ENCODE measurements at places on chromosomes 2 and 18.

- DNase-seq: no peak
These were observed 60.1 kb downstream of the ITGB6 start for GRCh38 chr2:160139991-160140390.

GRCh38 chr18:78640246-78640995 is 339.2 kb upstream of the SALL3 start:
- no peak for DNase-seq

DNA sequence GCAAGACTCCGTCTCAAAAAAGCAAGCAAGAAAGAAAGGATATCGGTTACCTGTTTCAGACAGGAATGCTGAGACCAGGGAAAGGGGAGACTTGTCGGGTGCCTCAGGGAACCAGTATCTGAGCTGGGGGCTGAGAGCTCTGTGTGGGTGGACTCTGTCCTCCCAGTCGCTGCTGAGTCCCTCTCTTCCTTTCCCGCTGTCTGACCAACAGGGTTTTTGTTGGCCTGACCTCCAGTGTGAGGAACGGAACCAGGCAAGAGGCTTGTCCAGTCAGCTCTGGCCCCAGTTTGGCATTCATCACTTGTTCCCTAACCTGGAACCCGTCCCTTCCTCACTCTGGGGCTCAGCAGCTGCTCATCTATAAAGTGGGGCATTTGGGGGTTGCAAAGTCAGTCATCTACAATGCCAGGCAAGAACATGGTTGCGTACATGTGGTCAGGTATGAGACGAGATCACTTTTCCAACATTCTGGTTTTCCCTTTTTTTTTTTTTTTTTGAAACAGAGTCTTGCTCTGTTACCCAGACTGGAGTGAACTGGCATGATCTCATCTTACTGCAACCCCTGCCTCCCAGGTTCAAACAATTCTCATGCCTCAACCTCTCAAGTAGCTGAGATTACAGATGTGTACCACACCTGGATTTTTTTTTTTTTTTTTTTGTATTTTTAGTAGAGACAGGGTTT is 116.4 kb downstream of the PLB1 start:
- DNase-seq: no peak

DNA sequence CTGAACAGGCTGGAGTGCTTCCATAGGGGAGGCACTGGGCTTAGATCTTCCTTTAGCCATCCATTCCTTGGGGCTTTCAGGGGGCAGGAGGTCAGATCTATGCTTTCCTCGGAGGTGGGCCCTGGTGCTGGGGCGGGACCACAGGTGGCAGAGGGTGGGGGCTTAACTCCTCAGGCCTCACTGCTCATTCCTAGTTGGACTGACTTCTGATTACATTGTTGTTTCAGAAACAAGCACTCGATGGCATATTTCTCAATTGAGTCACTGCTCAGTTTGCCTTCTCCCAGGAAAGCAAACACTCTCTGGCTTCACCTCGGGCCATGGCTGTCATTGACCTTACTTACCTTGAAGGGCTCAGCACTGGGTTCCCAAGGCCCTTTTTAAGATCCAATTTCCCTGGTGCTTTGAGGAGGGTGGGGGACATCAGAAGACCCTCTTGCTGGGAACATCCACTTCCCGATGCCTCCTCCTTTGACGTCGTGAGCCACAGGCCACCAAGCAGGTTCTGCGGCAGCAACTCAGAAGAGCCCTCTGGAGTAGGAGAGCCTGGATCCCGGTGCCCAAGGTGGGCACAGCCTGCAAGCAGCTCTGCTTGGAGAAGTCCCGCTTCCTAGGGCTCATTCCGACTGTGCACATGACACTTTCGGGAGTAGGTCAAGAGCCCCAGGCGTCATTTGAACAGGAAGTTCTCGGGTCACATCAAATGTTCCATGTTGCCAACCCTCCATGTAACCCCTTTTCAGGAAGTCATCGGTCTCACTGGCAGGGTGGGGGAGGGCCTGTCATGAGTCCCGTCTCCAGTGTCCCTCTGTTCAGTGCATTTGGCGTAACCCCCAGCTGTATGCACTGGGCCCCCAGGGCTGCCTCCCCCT is 40.6 kb downstream of the SDC1 start:
- DNase-seq: no peak

- no peak for DNase-seq
These were observed 125.9 kb upstream of the CXCR4 start for GRCh38 chr2:136243638-136244535.

- DNase-seq: no peak
These were observed 31.8 kb upstream of the LYPD1 start for GRCh38 chr2:132701810-132702209.

- no peak for DNase-seq
These were observed 140.5 kb downstream of the ALK start for GRCh38 chr2:29780906-29781305.

GRCh38 chr2:44553456-44553855 is 191.7 kb downstream of the CAMKMT start:
- no peak for DNase-seq

- DNase-seq: no peak
These were observed 30.5 kb downstream of the FOSL2 start for GRCh38 chr2:28422908-28423741.

DNA sequence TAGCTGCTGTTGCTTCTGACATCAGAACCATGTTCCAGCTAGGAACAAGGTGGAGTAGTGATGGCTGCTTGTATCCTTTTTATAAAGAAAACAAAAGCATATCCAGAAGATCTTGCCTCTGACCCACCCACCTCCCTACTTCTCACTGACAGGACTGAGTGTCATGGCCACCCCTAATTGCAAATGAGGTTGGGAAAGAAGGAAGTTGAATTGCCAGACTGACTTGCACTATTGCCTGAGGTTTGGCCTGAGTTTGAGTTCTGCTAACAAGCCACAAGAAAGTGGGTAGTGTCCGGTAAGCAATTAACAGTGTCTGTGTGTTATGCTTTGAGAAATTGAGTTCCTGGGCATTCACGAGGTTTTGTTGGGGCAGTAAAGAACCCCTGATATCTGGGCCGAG is 22.8 kb downstream of the SGPP2 start:
- DNase-seq: no peak
